Fibroblast of skin of scalp (primary cell): ENCODE measurements at places on chromosomes 16 and 17.

DNA sequence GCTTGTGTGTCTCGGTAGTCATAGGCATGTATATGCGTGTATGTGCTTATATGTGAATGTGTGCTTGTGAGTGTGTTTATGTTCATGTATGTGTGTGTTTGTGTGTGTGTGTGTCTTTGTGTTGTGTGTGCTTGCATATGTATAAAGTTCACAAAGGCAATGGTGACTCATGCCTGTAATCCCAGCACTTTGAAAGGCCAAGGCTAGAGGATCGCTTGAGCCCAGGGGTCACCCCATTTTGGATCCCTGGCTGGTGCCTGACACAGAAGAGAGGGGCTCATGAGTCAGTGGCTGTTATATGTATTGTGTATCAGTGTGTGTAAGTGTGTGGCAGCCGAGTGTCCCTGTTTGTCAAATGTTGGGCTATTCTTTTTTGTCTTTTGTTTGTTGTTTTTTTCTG, 69.3 kb downstream of the ABCC1 start:
- no peak for DNase-seq

DNA sequence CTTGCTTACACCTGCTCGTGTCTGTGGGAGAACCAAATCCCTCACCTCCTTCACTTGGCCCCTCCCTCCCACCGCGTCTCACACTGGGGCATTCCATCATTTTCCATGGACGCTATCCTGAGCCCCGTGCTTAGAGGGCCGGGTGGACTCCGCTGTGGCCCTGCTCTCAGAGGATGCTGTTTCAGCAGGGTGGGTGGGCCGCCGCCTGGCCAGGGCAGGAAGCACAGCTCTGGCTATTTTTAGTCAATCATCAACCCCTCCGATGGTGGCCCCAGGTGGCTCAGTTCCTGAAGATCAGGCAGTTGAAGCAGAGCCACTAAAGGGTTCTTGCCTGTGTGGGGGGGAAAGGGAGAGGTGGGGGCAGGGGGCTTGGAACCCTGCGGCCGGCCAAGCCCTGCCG, 230.3 kb downstream of the ENGASE start:
- no peak for DNase-seq

DNA sequence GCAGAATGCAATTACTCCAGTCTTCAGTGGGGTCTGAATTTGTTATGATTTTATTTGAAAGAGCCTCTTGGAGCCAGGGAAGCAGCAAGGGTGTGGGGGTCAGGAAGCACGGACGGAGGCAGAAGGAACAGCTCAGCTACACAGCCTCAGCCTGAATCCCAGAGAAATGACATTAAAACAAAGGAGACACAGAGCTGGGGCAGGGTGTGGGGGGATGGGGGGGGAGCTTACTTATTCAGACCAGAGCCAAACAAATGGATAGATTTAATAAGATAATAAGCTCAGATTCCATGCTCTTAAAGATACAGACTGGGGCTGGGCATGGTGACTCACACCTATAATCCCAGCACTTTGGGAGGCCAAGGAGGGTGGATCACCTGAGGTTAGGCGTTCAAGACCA, 195.3 kb downstream of the ZNF423 start:
- DNase-seq: no peak

- no peak for DNase-seq
Measured at GRCh38 chr17:2414446-2415064, 13.7 kb upstream of the MNT start.

DNA sequence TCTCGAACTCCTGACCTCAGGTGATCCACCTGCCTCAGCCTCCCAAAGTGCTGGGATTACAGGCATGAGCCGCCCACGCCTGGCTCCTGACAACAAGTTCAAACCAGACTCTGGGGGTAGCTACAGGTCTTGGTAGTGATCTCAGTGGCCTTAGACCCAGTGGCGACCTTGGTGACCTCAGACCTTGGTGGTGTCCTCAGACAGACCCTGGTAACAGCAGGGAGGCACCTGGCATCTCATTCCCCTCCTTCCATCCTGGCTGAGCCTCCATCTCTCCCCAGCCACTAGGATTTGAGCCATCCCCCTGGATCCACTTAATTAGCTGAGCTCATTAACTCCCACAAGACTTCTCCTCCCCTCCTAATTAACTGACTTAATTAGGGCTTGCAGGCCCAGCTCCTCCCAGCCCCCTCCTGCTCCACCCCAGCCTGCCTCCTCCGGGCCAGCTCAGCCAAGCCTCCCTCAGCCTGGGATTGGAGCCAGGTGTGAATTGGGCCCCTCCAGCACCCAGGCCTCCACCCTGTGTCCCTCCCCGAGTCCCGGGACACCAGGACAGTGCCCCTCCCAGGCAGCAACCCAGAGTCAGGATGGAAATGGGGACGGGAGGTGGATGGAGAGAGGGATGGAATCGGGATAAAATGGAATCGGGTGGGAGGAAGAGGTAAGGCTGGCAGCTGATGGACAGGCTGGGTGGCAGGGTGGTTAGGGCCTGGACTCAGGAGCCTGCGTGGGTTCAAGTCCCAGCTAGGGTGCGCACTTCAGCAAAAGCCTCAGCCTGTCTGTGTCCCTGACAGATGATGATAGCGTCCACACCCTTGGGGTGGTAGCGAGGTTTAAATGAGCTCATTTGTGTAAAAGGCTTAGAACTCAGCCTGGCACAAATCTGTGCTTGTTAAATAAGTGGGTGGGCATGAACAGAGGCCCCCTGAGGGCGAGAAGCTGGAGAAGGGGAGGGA, 11.2 kb upstream of the SBK1 start:
- DNase-seq: no peak

DNA sequence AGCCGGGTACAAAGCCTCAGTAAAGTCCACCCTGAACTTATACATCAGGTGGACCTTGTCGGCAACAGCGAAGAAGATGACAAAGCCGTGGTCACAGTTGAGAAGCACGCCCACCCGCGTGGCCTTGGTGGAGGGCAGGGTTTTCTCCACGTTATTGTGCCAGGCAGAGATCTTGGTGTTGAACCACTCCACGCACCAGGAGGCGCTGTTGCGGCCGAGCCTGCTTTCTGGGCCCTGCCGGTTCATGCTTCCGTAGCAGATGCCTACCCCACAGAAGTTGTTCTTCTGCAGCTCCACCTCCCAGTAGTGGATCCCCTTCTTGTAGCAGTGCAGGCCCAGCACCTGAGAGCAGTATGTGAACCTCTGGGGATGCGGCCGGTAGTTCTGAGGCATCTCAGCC, 22.1 kb downstream of the TRIM25 start:
- DNase-seq: no peak

GRCh38 chr16:1119129-1119528, 23.1 kb upstream of the C1QTNF8 start:
- no peak for DNase-seq

GRCh38 chr17:43479948-43480347, 3.8 kb upstream of the DHX8 start:
- no peak for DNase-seq

DNA sequence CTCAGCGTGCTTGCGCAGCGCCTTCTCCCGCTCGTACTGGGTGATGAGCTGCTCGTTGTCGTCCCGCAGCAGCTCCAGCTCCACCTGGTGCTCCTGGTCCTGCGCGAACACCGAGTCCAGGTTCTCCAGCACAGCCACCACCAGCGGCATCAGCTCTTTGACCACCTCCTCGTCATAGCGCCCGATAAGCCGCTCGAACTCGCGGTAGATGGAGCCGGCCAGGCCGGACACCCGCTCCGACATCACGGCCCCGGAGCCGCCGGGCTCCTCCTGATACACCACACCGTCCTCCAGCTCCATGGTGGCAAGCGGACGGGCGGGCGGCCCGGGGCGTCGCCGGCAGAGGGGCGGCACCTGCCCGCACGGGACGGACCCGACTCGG, 320 bp downstream of the SPAG9 start:
- DNase-seq: no peak

DNA sequence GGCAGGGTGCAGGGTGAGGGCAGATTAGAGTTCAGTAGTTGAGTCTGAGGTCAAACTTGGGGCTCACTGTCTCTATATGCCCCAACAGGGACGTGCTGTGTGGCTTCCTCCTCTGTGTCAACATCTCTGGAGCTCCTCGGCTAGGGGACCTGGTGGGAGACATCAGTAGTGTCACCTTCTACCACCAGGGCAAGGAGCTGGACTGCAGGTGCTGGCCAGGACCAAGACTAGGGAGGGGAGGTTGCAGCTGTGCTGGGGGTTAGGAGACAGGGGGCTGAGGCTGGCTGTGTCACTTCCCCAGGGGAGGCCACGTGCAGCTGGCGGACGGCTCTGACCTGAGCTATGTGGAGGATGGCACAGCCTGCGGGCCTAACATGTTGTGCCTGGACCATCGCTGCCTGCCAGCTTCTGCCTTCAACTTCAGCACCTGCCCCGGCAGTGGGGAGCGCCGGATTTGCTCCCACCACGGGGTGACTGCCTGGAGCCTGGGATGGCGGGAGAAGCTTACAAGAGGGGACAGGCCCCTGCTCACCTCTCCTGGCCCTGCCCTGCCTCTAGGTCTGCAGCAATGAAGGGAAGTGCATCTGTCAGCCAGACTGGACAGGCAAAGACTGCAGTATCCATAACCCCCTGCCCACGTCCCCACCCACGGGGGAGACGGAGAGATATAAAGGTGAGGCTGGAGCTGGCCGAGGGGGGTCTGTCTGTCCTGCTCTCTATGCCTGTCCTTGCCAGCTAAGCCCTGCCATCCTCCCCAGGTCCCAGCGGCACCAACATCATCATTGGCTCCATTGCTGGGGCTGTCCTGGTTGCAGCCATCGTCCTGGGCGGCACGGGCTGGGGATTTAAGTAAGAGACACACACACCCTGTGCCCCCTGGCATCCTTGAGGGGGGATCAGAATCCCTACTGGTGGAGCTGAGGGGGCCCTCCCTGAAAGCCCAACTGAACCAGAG, 18.9 kb downstream of the ADAM11 start:
- no peak for DNase-seq

GRCh38 chr16:29738514-29738913, 7.3 kb downstream of the C16orf54 start:
- no peak for DNase-seq

DNA sequence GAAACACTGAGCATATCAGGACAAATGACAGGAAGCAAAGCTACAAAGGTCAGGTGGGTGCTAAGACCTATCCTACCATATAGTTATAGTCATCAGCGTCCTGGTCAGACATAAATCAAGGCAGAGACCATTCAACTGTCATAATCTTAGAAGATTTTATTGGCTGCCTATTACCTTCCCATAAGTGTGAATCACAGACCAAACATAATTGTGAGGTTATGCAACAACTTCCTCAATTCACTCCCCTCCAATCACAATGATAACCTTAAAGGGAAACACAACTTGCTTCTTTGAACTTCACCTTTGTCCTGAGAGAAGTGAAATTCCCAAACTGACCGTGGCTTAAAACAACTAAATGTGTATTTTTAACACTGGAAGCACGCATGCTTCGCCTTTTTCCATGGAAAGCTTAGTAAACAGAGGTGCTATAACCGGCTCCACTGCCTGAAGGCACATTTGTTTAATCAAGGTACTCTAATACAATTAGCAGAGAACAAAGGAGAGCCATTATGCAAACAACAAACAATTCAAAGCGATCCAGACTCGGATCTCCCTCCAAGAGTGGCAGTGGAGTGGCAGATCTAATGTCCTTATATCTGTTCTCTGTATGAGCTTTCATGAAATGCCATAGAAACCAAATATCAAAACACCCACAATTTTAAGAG, 84.9 kb downstream of the TMEM114 start:
- no peak for DNase-seq

DNA sequence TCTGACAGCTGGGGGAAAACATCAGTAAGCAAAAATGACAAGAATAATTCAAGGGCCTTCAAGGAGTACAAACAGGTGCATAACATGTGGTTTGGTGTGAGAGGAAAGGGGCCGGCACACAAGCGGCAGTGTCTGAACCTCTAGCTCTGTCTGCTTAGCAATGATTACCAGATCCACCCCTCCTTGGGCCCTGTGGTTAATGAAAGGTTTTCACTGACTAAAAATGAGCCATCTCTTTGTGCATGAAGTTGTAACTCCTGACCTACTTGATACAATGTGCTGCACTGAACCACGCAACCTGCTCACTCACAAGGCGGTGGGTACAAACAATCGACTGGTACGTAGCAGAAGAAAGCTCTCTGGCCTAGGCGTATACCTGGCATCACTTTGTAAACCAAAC, 15.1 kb downstream of the FAM117A start:
- DNase-seq: no peak

- DNase-seq: peak; percentile 81
Measured at GRCh38 chr16:69176033-69176800, 10.7 kb upstream of the SNTB2 start.

DNA sequence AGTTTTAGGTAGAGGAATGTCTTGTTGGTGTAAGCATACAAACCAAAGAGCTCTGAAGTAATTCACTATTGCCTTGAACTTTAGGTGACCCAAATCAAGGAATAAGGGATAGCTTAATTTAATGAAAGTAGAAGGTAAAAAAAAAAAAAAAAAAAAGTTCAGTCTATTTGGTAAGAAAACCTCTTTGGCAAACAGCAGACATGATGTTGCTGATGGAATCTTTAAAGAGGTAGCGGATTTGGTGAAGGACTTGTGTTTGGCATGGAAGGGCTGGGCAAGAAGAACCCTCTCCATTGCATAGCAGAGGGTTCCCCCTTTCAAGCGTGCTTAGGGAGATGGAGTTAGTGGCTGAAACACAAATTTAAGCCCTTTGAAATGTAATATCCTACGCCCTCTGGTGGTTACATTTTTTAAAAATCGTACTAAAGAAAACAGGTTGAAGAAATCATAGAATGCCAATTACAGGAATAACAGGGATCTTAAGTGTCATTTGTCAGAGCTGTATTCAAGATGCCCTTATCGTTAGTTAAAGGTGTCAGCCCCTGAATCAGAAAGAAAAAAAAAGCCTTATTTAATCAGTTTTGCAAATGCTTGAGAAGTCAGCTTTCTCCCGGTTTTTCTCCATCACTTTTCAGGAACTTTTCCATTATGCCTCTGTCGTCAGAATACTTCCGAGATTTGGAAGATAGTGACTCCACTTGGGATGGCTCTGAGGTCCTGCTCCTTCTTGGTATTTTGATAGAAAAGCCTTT, 383.1 kb downstream of the KCNJ2 start:
- peak; percentile 46 for DNase-seq

DNA sequence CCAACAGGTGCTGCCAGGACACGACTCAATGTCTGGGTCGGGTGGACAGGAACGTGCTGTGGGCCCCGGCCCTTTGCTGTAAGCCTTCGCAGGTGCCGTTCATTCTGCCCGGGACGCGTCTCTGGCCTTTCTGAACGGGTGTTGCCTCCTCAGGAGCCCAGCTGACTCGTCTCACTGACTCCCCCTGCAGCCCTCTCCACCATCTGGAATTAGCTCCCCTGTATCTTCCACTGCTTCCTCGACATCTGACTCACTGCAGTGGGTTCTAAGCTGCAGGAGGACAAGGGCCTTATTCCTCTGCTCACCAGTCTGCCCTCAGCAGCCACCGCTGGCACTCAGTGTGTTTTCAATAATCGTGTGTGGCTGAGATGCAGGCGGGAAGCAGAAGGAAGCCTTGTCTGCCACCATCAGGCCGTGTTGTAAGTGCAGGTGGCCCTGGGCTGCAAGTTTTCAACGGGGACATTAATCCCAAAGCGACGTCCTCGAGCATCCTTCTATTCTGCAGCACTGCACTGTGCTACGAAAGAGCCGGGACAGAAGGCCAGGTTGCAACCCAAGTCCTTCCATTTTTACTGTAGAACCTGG, 256.2 kb downstream of the FOXL1 start:
- DNase-seq: peak; percentile 90

- peak; percentile 66 for DNase-seq
Measured at GRCh38 chr16:57372372-57373116, at the start of gene CX3CL1. CX3CL1 (plus strand) TSS chr16:57372490; CDS start chr16:57372569, 79 bp downstream.

- DNase-seq: no peak
Measured at GRCh38 chr17:10352893-10353292, 19.9 kb downstream of the MYH13 start.

GRCh38 chr17:83155128-83156121, 76.0 kb downstream of the METRNL start:
- peak; percentile 82 for DNase-seq
